ENCODE measurements at places on chromosomes 3 and 15.

DNA sequence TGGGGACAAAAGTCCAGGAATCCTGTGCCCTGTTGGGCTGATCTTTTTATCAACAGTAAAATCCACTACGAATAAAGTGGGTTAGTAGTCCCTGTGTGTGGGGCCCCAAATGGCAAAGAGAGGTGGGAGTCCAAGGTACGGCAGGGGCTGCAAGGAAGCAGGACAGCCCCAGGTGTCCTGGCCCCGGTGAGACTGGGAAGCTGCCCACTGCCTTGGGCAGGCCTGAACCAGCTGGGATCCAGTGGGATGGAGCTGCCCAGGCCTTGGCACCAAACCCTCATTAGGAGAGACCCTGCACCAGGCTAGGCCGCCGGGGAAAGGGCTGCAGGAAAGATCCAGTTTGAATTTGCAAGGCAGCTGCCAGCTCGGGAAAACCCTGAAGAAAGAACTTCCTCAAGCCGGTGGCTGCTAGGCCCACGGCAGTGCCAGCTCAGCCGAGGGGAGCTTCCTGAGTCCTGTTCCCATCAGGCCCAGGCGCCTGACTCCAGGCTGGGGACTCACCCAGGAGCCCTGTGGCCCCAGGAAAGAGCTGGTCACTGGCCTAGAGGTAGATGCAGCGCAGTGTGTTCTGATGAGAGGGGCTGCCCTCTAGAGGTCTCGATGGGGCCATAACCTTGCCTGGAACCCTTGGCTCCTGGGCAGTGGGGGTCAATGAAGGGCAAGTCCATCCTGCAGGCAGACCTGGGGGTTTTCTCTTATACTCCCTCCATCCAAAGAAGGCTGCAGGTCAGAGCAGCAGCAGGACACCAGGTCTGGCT is 14.4 kb upstream of the GNAI2 start:
- no peak for DNase-seq

GRCh38 chr3:14598143-14598569 is 53.4 kb upstream of the CCDC174 start:
- no peak for DNase-seq

GRCh38 chr15:70974004-70974832 is 81.6 kb downstream of the LRRC49 start:
- no peak for DNase-seq

DNA sequence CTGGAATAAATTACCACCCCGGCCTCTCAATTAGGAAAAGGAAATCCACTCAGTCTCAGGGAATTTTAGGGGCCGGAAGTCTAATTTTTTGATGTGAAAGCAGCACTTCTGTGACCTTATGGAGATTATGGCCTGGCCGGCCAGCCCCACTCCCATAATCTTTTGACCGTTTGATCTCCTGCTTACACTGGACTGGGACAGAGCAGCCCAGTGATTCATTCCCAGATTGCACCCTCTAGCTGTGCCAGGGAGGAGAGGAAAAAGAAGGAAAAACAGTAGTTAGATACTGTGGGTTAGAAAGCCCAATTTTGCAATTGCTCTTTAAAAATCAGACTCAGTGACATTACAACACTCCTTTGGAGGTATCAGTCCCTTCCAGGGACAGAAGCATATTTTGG is 32.4 kb downstream of the GJD2 start:
- no peak for DNase-seq

- DNase-seq, result no peak
Measured at GRCh38 chr3:135667061-135667460, 298.5 kb upstream of the PPP2R3A start.

- no peak for DNase-seq
Measured at GRCh38 chr3:135366816-135367215, 571.8 kb downstream of the EPHB1 start.

DNA sequence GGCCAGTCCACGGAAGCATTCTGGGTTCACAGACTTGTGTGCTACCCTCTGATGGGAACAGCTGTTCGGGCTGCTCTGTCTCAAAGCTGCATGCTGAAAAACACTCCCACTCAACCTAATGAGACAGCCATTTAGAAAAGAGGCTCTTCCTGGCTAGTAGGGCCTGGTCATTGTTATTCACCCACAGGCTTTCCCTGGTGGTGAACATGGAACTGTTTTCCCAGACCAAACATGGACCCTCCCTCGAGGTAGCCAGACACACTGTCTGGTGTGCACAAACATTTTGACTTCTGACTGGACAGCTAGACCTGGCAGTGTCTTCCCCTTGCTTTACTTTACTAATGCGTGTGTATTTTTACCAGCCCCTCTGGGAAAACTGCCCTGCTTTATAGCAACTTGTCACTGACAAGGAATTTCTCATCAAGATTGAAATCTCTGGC is 39.0 kb downstream of the MECOM start:
- DNase-seq, result no peak

DNA sequence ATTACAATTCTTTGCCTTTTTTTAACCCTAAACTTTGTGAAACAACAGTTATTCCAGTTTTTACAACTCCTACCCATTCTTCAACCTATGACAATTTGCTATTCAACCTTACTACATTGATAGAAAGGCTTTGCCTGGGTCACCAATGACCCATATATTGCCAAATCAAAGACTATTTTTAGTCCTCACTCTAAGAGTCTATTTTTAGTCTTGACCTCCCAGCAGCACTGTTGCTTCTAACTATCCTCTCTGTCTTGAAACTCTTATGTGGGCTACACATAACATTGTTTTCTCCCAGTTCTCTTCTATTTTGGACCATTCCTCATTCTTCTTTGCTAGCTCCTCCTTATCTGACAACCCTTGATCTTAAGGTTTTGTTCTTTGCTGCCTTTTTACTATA is 71.4 kb downstream of the C3orf80 start:
- no peak for DNase-seq

DNA sequence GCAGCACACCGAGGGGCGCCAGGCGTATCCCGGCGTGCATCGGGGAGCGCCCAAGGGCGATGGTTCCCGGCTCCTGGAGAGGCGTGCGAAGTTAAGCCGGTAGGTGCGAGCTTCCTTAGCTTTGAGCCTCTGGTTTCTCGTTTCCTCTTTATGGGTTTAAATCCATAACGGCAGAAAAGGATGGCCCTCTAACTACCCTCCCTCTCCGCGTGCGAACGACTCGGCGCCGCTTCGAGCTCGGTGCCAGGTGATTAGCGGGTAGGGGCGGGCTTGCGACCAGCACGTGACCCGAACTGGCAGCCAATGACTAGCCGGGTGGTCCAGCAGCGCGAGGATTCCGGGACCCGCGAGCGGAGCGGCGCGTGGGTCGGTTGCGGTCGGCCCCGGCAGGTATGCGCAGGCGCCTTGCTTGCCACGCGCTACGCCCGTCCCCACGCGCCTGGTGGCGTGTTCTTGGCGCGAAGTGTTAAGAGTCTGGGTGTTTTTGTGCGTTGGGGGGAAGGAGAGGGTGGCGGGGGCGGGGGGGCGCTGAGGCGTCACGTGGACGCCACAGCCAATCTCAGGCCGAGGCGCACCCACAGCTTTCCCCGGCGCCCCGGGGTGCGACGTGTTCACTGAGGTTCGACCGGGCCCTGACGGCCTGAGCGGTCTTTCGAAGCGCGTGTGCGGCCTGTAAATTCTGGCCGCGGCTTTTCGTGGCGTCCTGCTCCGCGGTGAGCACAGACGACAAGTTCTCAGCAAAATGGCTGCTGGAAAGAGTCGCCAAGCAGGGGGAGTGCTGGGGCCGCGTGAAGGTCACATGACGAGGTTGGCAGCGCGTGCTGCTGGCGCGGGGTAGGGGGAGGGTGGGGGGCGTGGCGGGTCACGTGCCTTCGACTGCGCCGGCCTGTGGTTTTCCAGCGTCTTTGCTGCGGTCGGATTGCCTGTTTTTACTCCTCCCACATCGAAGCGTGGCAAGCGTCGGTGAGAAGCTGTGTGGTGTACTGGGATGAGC is 38.7 kb upstream of the MGA start:
- peak; percentile 88 for DNase-seq

GRCh38 chr3:11385326-11385725 is 113.1 kb downstream of the ATG7 start:
- DNase-seq, result no peak

- DNase-seq, result no peak
Measured at GRCh38 chr3:33926998-33927605, 128.7 kb downstream of the PDCD6IP start.

DNA sequence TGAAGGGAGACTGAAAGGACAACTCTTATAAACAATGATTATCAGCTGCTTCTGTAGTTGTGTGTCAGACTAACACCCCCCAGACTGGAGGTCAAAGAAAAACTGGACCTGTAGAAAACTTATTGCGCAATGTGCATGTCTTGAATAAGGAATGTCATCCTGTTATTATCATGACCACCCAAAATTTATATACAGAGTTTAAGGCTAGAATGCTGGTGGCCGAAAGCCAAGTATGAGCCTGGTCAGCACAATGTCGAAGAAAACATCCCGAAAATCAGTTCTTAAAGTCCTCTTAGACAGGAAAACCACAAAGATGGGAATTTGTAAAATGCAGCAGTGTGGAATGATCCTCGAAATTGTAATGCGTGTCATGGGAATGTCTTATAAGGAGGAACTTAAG is 29.3 kb downstream of the RFTN1 start:
- no peak for DNase-seq

- DNase-seq, result no peak
Measured at GRCh38 chr15:68389936-68390817, 41.8 kb downstream of the ITGA11 start.

DNA sequence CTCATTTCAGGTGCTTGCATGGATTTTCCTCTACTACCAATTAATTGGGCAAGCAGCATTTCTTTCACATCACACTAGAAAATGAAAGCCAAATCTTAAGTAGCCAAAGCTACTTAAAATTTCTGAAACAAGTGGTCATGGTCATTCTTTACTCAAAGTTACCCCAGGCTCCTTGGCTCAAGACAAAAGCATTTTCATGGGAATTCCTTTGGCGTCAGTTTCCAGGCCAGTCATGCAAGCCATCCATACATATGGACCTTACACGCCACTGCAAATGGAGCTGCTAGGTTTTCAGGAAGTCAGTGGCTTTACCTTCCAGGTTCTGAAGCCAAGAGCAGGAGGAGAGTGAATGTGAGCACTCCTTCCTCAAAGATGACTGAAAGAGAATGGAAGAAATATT is 83.7 kb upstream of the IL12A start:
- no peak for DNase-seq
